ENCODE measurements at places on chromosomes 12 and 14. TPM values are rescaled to one million over a fixed set of nuclear protein-coding genes. Genes with fewer than 3 reads are reported as not detected.

- DNase-seq, result no peak
Observed at GRCh38 chr12:48580831-48581230, 11.0 kb upstream of the LALBA start.

GRCh38 chr14:67137744-67138371 lies 51.4 kb upstream of the GARIN2 start:
- no peak for DNase-seq

DNA sequence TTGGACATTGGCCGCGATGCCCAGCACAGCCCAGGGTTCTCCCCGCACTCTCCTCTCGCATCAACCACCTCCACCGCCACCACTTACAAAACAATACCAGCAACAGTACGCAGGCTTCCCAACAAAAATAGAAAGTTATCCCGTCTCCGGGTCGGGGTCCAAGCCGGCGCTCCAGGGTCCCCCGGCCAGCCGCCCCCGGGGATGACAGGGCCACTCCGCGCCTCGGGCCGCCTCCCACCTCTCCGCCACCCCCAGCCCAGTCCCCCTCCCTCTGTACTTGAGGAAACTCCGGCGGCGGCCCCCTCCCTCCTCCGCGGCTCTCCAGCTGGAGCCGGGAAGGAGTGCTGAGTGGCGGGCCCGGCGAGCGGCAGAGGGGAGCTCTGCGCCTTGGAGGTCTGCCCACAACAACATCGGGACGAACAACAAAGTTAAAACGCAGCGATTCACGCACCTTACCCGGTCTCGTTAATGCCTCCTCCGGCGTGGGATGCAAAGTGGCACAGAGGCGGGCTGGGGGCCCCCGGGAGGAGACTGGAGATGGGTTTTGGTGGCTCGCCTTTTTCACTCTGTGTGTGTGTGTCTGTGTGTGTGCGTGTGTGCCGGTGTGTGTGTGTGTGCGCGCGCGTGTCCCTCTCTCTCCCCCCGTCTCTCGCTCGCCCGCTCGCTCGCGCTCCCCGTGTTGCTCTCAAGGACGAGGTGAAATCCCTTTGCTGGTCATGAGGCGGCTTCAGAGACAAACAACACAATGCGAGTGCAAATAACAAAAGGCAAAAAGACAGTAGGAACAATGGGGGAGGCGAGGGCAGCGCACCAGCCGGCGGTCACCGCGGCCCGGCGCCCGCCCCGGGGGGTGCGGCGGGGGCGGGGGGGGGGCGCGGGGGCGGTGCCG lies 386.8 kb downstream of the BCAT1 start:
- DNase-seq, result peak; percentile 70

The MYBPC1 gene
- 2,713 TPM for polyA plus RNA-seq

DNA sequence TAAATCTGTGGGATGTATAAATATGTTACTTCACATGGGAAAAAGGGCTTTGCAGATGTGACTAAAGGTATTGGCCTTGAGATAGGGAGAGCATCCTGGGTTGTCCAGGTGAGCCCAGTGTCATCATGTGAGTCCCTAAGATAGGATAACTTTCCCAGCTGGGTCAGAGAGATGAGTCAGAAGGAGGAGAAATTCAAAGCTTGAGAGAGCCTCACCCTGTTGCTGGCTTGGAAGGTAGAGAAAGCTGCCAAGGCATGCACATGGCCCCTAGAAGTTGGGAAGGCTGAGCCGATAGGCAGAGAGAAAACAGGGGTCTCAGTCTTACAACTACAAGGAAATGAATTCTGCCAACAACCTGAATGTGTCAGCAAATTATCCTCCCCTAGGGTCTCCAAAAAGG lies 213.0 kb downstream of the ADGRD1 start:
- DNase-seq, result no peak

DNA sequence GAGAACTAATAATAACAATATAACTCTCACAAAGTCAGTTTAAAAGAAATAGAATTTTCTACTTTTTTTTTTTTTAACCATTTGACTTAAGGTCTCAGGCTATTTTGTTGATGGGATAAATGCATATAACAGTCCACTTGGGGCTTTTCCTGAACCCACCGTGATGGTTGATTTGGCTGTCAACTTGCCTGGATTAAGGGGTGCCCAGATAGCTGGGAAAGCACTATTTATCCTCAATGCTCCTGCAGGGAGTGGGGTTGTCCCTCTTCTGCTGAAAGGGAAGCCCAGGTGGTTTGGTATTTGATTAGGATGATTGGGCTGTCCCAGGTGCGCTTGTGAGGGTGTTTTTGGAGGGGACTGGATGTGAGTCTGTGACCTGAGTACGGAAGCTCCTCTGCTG lies 114.9 kb downstream of the AACS start:
- no peak for DNase-seq

DNA sequence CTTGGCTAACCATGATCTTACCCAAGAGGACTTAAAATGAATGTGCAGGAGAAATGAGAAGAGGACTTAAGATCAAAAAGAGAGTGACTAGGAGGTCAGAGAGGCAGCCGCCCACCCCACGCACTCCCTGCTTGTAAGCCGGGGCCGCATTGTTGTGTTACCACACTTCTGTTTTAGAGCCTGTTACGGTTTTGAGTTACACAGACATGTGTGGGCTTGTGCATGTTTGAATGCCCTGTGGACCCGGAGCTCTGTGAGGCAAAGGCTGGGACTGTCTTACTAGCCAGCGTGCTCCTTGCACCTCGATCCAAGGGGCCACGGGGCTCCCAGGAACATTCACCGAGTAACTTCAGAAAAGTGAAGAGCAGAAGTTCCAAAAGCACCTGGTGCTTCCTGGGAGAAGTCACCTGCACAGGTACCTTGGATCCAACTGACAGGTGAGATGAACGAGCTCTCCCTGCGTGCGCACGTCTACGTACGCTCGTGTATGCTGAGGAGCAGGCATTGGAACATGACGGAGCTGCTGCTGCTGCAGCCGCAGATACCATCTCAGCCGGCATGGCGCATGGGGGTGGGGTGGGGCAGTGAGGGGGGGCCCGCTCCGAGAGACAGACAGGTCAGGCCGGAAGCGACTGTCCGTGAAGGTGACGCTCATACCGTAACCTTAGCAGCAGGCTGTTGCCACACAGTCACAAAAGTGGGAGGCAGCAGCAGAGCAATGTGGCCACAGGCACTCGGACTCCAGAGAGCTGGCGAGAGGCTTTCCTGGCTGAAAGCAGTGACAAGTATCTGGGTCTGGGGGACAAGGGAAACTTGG lies 23.7 kb downstream of the SFSWAP start:
- no peak for DNase-seq

- DNase-seq, result peak; percentile 73
Observed at GRCh38 chr12:30822385-30823155, 67.8 kb upstream of the CAPRIN2 start.

The KRT80 gene
- polyA plus RNA-seq, result 8.0 TPM

- no peak for DNase-seq
Observed at GRCh38 chr12:6384499-6385436, 806 bp downstream of the LTBR start.

The CRY1 gene
- 30.3 TPM for polyA plus RNA-seq

- DNase-seq, result no peak
Observed at GRCh38 chr12:87171356-87171755, 857.8 kb downstream of the C12orf50 start.

The MYH6 gene
- polyA plus RNA-seq, result 6.1 TPM

DNA sequence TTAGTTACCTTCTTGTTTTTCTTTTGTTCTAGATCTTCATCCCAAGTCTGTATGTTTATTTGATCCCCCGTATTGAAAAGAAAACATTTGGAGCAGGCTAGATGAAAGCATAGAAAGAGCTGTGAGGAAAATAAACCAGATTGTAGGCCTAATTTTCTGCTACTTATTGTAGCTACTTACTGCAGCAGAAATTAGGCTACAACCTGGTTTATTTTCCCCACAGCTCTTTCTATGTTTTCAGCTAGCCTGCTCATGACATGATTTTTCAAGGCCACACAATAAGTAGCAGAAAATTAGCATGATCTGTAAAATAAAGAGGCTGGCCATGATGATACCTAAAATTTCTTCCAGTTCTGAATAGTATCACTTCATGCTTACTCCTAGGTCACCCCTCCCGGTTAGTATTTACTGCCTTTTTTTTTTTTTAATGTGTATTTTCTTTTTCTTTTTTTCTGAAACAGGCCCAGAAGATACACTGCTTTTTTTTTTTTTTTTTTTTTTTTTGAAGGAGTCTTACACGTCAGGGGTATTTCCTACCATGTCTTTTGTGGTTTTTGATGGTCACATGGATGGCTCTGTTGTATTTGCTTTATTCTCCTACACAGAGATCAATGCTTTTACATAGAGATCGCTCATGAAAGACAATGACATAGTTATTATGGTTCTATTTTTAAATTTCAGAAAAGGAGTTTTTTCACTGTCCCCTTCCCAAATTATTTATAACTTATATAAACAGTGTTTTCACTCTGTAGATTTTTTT lies 32.3 kb downstream of the BHLHE41 start:
- no peak for DNase-seq

The NANOG gene
- 0.41 TPM for polyA plus RNA-seq

GRCh38 chr12:104641862-104642261 lies 185.1 kb downstream of the CHST11 start:
- DNase-seq, result no peak

DNA sequence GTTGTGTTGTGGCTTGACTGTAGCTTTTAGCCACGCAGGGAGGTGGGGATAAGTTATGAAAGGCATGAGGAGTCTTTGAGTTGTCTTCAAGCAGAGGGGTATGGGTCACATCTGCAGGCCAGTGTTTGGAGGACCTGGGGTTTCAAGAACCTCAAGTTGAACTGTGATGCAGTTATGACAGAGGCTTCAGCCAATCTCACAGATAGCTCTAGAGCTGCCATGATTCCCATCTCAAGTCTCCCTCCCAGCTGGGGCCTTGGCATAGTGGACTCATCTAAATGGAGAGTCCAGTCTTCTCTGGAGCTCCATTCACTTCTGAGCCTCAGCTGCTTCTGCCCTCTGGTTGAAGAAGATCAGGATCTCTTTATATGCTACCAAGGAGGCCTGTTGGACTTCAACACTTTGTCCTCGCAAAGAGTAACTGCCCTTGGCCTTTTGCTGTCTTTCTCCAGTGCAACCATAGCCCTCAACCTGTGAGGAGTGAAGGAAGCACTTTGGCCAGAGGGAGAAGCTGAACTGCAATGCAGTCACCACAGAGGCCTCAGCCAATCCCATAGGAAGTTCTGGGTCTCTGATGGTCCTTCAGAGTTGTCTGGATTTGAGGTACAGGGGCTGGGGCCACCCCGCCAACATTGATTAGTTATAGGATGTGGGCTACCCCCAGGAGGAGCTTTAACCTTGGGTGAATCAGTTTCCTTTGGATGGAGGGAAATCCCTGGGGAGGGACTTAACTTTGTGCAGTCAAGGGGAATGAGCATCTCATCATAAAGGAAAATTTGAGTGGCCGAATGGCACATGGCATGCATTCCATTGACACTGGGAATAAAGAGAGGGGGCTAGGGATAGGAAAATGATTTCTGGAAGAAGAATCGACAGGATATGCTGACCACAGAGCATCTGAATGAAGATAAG lies 230.5 kb downstream of the PCNX1 start:
- DNase-seq, result no peak
